ENCODE measurements at places on chromosomes 16 and 17.

GRCh38 chr17:54968988-54969332, 395 bp downstream of the STXBP4 start:
- peak; percentile 18 for DNase-seq

- no peak for DNase-seq
Measured at GRCh38 chr17:48609759-48610281, 997 bp downstream of the HOXB7 start.

DNA sequence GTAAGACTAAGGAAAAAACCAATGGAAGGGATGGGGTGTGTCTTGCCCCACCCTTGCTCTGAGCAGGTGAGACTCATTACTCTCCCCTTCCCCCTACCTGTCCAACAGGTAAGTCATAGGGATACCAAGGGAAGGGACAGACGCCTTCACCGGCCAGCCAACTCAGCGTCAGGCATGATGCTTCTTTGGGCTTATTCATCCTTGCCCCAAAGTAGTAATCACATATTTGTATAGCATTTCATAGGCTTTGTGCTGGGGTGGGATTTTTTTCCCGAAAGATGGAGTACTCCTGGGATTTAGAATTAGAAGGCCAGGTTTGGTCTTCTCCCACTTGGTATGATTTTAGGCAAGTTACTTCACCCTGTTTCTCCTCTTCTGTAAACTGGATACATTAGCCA, 509 bp upstream of the JUP start:
- DNase-seq = no peak

DNA sequence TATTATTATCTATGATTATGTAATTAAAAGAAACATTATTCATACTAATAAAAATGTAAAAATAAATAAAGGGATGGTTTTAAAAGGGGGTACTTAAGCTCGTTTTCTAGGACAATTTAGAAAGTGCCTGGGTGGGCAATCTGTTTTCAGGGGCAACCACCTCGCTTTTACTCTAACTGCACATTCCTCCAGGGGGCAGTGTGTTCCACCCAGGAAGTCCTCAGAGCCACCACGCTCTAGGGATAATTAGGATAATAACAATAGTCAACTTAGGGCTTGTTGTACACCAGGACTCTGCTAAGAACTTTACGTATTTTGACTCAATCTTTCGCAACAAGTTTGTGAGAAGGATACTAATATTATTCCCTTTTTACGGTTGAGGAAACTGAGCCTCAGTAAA, 396.7 kb upstream of the MAF start:
- no peak for DNase-seq

DNA sequence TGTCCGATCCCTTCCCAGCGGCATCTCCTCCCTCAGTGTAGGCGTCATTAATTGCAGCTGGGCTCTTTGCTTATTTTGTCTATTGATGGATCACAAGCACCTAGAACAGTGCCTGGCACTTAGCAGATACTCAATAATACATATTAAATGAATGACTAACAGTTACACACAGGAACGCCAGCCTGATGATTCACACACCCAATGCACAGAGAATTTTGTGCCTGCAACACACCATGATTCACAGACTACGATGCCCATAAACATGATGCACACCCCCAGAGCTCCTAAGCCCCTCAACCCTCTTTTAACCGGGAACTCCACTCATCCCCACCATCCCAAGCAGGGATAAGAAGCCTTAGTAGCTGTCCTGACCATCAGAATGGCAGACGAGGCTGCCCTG, 66.6 kb upstream of the TMEM97 start:
- DNase-seq = no peak

- no peak for DNase-seq
Measured at GRCh38 chr17:11935734-11936406, 61.4 kb downstream of the ZNF18 start.

DNA sequence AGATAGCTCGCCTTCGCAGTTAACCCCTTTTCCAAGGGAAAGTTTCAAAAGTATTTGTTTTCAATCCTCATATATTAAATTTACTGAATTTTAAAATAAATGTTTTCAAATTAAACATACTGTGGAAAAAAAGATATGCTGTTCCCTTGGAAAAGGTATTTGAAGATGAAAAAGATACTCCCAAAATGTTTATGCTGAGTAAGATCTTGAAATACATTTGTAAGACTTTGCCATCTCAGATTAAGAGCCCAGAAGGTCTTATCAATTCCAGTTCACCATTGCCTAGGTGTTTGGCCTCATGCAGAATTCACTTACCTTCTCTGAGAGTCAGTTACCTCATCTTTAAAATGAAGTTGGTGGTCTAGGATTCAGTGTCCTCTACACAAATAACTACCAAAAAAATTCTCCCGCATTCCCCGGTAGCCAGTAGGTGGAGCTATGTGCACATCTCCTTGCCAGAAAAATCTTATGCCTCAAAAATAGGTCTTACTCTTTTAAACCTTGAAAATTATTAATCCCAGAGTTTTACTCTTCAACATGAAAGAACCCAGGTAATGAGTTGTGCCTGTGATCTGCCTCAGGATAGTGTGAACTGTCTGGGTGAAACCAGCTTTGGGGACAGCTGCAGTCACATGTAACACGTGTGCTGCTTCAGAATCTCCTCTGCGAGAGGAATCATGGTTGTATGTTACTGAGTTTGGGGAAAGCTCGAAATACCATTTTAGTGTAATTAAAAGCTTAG, 178.3 kb downstream of the MRTFB start:
- DNase-seq = peak; percentile 56

DNA sequence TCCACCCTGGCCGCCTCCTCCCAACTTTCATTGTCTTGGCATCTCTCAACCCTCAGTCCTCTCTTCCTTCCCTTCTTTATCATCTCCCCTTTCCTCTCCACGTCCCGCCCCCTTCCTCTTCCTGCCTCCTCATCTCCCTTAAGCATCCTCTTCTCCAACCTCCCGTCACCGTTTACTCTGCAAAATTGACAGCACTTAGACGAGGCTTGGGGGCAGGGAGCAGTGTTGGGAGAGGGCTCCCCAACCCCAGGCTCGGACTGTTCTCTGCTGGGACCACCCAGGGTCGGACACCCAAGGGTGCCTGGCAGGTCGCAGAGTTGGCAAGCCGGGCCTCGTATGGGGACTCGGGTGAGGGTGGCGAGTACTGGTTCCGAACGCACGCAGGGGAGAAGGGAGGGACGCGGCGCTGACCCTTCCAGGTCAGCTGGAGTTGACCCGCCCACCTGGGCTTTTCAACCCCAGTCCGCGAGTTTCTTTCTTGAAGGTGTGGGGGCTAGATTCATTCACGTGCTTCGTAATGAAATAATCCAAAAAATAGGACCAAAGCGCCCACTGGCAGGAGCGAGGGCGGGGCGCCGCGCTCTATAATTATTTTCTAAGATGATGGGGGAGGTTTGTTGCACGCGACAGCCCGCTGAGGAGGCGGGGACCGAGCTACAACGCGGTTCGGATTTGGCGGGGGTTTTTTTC, 775 bp upstream of the PAGR1 start:
- DNase-seq = peak; percentile 35

DNA sequence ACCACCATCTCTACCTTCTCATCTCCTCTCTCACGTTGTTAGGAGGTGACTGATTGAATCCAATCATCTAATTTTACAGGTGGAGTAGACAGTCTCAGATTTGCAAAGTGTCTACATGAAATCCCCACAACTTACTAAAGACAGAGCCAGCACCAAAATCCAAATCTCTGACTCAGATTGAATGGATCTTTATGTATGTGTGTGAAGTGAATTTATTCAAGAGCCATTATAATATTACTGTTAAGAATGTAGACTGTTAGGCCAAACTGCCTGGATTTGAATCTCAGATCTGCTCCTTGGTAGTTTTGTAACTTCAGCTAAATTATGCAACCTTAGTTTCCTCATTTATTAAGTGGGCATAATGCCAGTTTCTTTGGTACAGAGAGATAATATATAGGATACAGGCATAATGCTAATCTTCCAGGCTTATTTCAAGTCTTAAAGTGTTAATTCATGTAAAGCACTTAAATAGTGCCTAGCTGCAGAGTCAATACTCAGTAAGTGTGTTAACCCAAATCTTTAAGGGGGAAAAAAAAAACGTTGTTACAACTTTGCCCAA, 12.7 kb downstream of the CNEP1R1 start:
- DNase-seq = no peak

- no peak for DNase-seq
Measured at GRCh38 chr16:616733-617586, 13.8 kb upstream of the WFIKKN1 start.

DNA sequence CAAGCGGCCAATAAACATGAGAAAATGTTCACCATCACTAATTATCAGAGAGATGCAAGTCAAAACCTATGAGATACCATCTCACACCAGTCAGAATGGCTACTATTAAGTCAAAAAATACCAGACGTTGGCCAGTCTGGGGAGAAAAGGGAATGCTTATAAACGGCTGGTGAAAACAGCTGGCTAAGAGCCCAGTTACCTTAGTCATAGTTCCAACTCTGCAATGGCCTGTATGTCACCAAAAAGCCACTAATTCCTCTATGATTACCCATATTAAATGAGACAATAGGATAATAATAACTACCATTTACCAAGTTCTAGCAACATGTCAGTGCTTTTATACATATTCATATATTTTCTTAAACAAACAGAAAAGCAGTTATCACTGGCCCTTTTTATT, 42.9 kb upstream of the CDRT4 start:
- no peak for DNase-seq

GRCh38 chr16:400061-400591, 1.6 kb upstream of the DECR2 start:
- DNase-seq = no peak

- DNase-seq = no peak
Measured at GRCh38 chr16:84334482-84334881, 33.9 kb upstream of the ATP2C2 start.

DNA sequence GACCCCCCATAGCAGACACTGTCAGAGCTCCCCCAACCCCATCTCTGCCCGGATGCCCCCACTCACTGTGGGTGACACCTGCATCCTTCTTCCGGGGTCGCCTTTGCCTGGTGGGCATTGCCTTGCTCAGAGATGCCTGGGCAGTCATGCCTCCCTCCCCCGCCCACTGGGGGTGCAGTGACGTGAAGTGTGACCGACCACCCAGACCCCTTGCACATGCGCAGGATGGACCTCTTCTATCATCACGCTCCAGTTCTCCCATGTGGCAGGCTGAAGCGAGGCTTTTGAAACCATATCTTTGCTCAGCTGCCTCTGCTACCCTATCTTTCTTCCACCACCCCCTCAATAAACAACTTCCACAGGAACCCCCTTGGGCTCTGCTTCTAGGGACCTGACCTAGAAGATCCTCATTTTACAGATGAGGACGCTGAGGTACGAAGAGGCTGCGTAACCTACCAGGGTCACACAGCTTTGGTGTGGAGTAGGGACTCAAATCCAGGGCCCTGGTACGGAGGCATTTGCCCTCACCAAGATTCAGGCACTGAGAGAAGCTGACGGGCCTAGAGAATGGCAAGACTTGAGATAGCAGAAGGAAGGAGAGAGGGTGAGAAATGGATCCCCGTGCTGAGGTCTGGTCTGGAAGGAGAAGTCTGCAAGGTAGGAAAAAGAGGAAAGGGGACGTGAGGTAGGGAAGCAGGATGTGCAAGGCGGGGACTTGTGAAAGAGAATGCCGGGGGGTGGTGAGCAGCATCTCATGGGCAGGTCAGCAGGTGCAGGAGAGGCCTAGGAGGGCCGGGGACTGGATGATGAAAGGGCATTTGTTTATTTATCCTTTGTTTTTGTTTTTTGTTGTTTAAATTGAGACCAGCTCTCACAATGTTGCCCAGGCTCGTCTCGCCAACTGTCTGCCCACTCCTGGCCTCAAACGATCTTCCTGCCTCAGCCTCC, 14.4 kb downstream of the NLRC5 start:
- no peak for DNase-seq

GRCh38 chr17:31249835-31250141, 47.3 kb downstream of the OMG start:
- DNase-seq = no peak

GRCh38 chr17:27968206-27968732, 74.2 kb upstream of the NLK start:
- no peak for DNase-seq

- DNase-seq = peak; percentile 9
Measured at GRCh38 chr17:9226794-9227135, 205.5 kb downstream of the NTN1 start.

GRCh38 chr17:59401274-59401673, 69.8 kb downstream of the YPEL2 start:
- no peak for DNase-seq

GRCh38 chr16:9061358-9061813, 30.1 kb upstream of the HAPSTR1 start:
- DNase-seq = no peak

GRCh38 chr16:19598805-19599510, 43.5 kb downstream of the VPS35L start:
- DNase-seq = no peak

DNA sequence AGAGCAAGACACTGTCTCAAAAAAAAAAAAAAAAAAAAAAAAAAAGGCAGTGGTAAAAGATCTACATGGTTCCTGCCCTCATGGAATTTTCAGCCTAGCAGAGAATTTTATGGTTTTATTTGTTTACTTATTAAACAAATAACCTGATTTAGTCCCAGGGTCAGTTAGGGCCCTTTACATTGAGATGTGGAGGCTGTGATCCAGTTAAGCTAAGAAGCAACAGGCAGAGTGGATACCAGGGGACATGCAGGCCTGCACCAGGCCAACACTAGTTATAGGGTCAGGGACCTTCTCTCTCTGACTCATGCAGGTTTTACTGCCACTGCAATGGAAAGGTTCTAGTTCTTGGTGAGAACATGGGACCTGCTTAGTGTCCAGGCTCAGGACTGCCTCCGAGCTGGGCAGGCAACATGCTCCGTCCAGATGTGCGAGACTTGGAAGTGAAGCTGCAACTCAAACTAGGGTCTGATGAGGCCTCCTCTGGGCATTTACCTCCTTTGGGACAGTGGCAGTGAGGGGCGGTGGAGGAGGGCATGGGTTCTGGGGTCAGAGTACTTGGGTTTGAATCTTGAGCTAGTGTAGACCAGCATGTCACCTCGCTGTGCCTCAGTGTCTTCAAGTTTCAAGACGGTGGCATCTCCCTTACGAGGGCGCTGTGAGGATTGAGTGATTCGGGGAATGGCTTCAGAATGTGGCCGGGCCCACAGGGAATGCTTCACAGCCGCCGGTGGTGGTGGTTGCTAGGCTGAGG, 301.8 kb downstream of the CPPED1 start:
- DNase-seq = no peak

DNA sequence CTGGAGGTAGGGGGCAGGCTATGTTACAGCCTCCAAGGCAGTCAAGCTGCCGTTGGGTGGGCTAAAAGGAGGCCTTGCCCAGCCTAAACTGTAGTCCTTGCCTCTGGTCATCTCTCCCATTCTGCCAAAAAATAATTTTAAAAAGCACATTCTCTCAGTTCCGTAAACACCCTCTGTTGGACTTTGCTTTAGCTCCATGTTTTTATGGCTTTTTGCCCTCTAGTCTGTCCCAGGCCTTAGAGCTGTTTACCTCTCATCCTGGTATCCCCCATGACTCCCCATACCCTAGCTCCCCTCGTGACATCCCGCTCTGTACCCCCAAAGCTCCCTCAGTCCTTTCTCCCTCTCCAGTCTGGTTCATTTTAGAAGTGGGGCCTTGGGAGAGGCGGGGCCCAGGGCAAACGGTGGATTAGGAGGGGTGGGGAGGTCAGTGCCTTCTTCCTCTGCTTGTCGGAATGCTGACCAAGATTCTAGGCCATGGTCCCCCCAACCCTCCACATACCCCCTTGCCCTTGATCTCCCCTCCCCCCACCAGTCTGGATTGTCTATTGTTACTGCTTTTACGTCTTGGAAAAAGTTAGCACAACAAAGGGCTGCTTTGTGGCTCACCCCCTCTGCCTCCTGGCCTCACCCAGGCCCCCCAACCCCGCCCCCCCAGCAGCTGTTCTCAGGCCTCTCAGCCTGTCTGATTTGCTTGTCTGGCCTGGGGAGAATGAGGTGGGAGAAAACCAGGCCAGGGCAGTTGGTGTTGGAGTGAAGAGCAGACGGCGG, 18.4 kb downstream of the GJD3 start:
- DNase-seq = no peak

Data from CD4-positive, alpha-beta T cell treated with Interleukin-15 for 4 hours (primary cell).